ENCODE measurements at places on chromosomes 6 and 20.

- no peak for DNase-seq
Measured at GRCh38 chr20:7977709-7978108, 37.5 kb upstream of the HAO1 start.

GRCh38 chr20:57205606-57206219 lies 60.7 kb downstream of the BMP7 start:
- DNase-seq = no peak

DNA sequence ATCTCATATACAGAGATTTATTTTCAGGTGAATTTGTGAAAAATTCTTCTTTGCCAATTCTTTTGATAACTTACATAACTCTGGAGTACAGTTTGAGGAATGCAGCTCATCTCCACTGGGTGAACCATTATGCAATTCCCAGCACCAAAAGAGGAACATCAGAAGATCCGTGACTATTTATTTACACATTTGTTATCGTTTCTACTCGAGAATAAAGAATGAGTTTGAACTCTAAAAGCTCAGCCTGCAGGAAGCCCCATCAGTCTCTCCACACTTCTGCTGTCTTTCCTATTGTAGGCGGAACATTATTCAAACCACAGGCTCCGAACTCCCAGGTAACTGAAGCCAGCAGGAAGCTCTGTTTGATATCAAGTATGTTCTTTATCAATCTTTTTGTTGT lies 95.9 kb upstream of the IFNGR1 start:
- DNase-seq = no peak

DNA sequence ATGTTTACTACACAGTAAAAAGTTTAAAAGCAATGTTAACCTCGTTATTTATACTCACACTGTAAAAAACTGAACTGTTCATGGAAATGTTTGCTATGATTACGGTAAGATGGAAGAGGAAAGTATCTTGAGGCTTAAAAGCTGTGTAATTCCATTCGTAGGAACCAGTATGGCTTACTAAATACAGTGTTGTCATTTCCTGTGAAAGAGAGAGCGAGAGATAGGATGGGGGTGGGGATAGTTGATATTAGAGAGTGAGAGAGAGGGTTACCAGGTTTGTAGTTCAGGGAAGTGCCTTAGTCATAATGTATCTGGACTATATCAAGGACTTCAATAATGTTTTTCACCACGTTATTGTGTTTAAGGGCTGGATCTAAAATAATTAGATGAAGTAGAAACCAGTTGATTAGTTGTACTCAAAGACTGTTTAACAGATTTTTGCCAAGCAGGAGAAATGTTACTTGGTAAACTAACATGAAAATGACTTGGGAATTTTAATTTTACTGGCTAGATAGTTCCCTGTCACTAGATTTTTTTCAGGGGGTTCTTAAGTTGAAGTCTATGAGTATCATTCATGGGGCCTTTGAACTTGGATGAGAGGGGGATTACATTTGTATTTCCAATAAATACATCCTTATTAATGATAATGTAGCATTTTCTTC lies 30.4 kb downstream of the AFDN start:
- peak; percentile 42 for DNase-seq

DNA sequence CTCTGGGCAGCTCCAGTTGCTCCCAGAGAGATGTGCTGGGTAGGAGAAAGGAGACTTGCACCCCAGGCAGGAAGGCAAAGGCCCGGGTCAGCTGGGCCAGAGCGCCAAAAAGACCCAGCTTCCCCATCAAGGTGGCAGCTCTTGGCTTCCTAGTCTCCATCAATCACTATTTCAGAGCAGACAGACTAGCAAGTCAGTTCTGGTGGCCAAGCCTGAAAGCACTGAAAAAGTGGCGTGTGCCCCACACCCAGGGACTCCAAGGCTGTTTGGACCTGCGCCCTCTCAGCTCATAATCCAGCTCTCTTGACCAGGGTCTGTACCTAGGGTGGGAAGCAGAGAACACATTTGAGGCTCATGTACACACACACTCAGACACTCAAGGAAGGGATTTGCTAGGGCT lies 3.7 kb downstream of the MAFB start:
- DNase-seq = no peak

GRCh38 chr6:72084992-72085569 lies 198.7 kb downstream of the RIMS1 start:
- peak; percentile 57 for DNase-seq

GRCh38 chr6:152293404-152293803 lies 343.8 kb downstream of the SYNE1 start:
- DNase-seq = peak; percentile 72
